ENCODE measurements at places on chromosomes 3 and 15.

- no peak for DNase-seq
These were observed 141.5 kb downstream of the PLOD2 start for GRCh38 chr3:146019508-146019907.

GRCh38 chr3:54178376-54178775 is 56.0 kb downstream of the CACNA2D3 start:
- DNase-seq, result no peak

- no peak for DNase-seq
These were observed 49.1 kb downstream of the TRANK1 start for GRCh38 chr3:36895496-36896409.

- no peak for DNase-seq
These were observed 80.9 kb upstream of the MANF start for GRCh38 chr3:51304230-51304629.

- DNase-seq, result no peak
These were observed 1.2 kb downstream of the EOGT start for GRCh38 chr3:69012100-69012799.

DNA sequence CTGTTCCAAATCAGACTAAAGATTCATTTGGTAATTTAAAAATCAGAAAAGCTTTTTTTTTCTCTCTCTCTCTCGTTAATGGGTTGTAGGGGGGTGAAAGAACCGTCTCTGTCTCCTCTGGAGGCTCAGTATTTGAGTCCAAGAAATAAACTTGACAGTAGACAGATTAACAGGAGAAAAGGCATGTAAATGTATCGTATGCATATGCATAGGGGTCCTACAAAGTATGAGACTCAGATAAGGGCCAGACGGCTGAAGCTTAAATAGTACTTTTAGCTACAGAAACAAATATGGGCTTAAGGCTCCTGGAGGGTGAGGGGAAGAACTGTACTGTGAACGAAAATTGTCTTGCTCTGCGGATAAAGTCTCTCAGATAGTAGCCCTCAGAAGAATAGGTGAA is 42.4 kb downstream of the PIK3CA start:
- DNase-seq, result no peak

GRCh38 chr15:39804026-39804425 is 21.4 kb upstream of the FSIP1 start:
- DNase-seq, result no peak

- DNase-seq, result no peak
These were observed 8.6 kb upstream of the NR2F2 start for GRCh38 chr15:96321639-96322535.

GRCh38 chr3:97043411-97043810 is 229.0 kb downstream of the EPHA6 start:
- DNase-seq, result no peak

GRCh38 chr3:178671791-178672190 is 135.6 kb downstream of the KCNMB2 start:
- no peak for DNase-seq

- DNase-seq, result no peak
These were observed 95.7 kb downstream of the ANO10 start for GRCh38 chr3:43525941-43526607.

DNA sequence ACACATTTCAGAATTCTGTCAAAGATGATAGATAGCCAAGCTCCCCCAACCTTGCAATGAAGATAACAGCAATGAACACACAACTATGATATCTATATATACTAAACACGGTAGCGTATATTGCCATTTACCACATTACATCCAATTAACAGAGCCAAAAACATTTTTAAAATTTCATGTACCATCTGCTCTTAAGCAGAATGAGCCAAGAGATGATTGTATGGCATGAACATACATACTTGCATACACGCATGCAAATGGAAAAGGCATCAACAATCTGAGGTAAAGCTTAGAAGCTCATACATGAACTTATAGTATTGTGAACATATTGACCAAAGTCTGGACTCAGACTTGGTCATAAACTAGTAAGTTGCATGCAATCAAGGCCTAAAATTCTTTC is 712.9 kb upstream of the GOLIM4 start:
- DNase-seq, result no peak

DNA sequence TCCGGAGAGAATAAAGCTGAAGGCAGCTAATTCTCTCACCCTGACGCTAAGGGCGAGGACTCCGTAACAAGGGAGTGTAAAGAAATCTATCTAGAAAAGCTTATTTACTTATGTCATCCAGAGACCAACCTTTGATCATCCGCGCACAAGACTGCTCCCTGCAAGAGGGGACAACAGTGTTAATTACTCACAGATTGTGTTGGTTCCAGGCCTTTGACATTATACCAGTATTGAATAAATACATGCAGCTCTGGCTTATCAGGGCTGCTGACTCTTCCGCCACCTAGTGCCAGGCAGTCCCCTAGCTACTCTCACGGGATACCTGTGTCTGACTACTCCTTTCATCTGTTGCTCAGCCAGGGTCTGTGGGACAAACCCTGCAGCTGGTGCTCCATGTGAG is 211.7 kb downstream of the DTWD1 start:
- no peak for DNase-seq

GRCh38 chr3:182970811-182971418 is 9.4 kb downstream of the DCUN1D1 start:
- no peak for DNase-seq

DNA sequence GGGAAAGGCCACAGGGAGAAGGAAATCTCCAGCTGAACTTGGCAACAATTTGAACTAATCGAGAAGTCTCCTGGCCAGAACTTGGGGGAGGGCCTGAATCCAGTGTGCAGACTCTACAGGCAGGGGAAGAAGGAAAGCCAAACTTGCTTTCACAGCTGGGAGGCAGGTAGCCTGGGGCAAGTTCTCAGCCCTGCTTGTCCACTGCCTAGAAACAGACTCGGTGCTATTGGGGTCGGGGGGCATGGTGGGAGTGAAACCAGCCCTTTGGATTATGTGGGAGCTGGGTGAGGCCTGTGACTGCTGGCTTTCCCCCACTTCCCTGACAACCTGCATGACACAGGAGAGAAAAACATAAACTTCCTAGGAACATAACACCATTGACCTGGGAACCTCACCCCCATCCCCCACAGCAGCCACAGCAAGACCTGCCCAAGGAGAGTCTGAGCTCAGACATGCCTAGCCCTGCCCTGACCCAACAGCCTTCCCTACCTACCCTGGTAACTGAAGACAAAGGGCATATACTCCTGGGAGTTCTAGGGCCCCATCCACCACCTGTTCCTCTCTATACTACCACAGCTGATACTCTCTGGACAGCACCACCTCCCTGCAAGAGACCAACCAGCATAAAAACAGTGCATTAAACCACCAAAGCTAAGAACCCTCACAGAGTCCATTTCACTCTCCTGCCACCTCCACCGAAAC is 103.7 kb upstream of the MNS1 start:
- DNase-seq, result no peak

GRCh38 chr3:98717584-98717983 is 45.6 kb upstream of the ST3GAL6 start:
- DNase-seq, result no peak

- no peak for DNase-seq
These were observed 254.3 kb upstream of the LRRC3B start for GRCh38 chr3:26368312-26368711.

DNA sequence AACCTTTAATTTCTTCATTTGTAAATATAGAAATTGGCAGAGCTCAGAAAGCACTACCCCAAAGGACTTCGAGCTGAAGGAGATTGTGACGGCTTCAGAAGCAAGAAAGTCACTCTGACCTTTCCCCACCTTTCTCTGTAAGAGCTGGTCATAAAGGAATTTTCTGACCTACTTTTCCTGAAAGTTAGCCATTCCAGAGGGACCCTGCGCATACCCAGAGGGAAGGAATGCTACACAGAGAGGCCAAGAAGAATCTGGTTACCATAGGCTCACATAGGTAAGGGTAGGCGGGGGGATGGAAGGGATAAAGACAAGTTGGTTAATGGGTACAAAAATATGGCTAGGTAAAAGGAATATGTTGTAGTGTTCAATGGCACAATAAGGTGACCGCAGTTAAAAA is 1080.3 kb downstream of the ZPLD1 start:
- DNase-seq, result no peak

DNA sequence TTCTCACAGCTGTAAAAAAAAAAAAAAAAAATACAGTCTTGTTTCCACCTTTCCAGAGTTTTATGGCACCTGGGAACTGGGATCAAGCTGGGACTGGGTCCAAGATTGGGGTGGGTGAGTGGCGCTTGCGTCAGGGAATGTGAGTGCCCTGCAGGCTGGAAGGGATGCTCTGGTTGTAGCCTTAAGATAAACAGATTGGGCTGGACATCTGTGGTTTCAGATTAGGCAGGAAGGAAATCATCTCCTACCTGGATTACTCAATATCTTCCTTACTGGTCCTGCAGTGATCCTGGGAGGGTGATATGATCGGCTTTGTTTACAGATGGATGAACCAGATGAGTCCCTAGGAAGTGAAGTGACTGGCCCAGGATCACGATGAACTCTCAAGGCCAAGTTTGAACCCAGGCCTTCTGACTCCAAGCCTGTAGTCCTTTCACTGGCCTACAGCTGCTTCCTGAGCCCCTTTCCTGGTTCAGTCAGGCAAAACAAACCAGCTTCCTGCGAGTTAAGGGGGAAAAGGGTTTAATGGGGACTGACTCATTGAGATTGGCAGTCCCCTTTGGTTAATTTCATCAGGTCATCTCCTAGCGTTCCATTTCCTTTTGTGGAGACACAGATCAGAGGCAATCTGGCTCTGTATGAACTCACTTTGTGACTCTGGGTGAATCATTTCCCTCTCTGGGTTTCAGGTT is 179.8 kb downstream of the THSD4 start:
- DNase-seq, result no peak

- no peak for DNase-seq
These were observed 1.9 kb upstream of the C3orf49 start for GRCh38 chr3:63817225-63817624.

DNA sequence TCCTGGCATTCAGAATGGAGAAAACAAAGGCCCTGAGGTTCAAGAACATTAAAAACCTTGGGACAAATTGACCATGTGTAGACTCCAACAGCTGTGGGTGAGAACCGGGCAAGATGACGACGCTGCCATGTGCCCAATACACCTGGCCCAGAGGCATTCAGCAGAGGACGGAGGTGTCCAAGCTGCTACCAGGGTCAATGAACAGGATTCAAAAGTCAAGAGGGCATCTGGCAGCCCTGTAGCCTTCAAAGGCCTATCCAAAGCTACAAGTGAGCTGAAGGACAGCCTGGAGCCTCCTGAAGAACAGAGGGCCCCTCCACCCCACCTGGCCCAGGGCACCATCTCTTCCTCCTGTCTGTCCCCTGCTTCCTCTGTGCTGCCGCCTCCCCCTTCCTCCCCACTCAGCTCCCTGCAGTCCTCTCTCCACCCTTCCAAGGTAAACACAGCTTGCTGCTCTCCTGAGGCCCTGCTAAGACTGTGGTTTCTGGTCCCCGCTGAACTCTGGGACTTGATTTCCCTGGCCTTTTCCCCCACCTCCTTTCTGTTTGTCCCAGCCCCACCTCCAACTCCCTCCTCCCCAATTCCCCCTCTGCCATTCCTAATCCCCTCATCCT is 57.5 kb downstream of the HMCES start:
- no peak for DNase-seq

- no peak for DNase-seq
These were observed 38.1 kb upstream of the NMNAT3 start for GRCh38 chr3:139715743-139716360.

GRCh38 chr3:195441476-195441991 is 1.3 kb downstream of the ACAP2 start:
- no peak for DNase-seq

DNA sequence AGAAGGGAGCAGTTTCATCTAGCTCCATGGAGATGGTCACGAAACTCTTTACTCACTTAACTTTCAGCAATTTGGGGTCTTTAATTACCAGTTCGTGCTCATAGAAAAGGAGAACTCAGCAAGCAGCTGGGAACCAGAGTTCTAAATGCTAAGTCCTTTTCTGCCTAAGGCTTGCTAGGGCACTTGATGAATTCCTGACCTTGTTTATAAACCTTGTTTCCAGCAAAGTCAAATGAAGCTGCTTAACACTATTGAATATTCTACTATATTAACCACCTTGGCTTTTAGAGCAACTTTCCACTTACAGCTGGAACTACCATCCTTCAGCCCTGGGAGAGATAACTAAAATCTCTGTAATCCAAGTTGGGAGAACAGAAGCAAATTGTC is 79.5 kb upstream of the TSC22D2 start:
- DNase-seq, result no peak

Data from T-helper 17 cell (primary cell).